Left lobe of liver (tissue), 2 donors: ENCODE measurements at places on chromosomes 5 and 9.
A peak's percentile ranks its signal among the peaks of the same experiment; 100 is the strongest.

GRCh38 chr5:40831346-40832210 lies 3.4 kb downstream of the RPL37 start:
- DNase-seq, result no peak

- DNase-seq, result no peak
Observed at GRCh38 chr9:94664801-94665200, 25.5 kb upstream of the FBP1 start.

DNA sequence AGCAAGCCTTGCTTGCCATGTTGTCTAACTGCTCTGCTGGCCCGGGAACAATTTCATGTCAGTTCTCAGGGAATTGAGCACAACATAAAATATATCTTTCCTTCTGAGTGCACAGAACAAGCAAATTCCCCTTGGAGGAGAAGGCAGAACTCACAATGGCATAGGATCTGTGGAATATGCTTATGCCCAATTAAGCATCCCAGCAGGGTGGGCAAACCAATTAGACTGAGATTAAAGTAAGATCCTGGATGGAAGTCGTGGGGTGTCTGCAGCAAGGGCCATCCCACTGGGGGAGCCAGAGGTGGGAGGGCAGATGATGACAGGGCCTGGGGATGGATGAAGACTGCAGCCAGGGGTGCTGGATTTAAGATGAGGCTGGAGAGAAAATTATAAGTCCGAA lies 114.1 kb downstream of the BRINP1 start:
- no peak for DNase-seq

DNA sequence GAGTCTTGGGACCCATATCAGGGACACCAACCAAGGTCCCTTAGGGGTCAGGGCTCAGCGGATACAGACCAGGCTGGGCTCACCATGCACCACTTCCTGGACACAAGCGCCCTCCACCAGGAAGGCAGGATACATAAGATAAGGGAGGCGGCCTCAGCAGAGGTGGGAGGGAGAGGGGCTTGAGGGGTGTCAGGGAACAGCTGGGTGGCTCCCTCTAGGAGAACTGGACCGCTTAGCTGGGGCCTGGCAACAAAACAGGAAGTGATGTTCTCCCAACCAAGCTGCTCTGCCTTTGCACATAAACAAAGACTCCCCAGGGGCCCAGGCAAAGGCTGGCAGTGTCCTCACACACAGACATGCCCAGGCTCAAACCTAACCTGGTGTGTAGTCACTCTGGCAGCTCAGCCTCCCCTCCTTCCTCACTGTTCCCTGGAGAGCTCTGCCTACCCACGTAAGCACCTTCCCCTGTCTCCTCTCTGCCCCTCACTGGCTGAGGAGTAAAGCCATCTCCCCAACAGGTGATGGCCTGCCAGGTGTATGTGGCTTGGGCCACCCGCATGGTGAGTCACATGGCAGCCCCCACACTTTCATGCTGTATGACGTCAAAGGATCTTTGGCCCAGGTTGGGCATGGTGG lies 5.8 kb upstream of the BICD2 start:
- DNase-seq, result no peak

GRCh38 chr9:19408316-19408692 lies 505 bp upstream of the ACER2 start:
- DNase-seq, result no peak

GRCh38 chr9:88388886-88389605 lies 802 bp downstream of the SPIN1 start:
- DNase-seq, result peak; percentile 64

GRCh38 chr5:131984956-131985665 lies 26.3 kb downstream of the ACSL6 start:
- DNase-seq, result no peak

- DNase-seq, result no peak
Observed at GRCh38 chr5:181283347-181283746, 22.4 kb upstream of the TRIM52 start.

- no peak for DNase-seq
Observed at GRCh38 chr9:38127271-38127839, 58.3 kb upstream of the SHB start.

- DNase-seq, result no peak
Observed at GRCh38 chr9:77438653-77439052, 209.5 kb downstream of the GNA14 start.

DNA sequence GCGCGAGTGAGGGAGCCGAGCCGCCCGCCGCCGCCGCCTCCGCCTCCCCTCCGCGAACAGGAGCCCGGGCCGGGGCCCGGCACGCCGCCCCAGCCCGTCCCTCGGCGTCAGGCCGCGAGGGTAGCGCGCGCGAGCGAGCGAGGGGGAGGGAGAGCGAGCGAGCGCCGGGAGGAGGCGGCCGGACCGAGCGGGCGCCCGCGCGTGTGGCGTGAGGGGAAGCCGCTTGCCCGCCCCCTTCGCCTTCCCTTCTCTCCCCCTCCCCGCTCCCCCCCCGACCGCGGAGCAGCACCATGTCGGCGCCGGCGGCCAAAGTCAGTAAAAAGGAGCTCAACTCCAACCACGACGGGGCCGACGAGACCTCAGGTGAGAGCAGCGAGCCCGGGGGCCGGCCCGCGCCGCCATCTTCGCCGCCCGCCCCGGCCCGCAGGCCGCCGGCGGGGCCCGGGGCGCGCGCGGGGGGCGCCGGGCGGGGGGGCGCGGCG lies 312 bp downstream of the SET start:
- no peak for DNase-seq

GRCh38 chr5:169301986-169302385 lies 1.0 kb upstream of the SLIT3 start:
- no peak for DNase-seq

DNA sequence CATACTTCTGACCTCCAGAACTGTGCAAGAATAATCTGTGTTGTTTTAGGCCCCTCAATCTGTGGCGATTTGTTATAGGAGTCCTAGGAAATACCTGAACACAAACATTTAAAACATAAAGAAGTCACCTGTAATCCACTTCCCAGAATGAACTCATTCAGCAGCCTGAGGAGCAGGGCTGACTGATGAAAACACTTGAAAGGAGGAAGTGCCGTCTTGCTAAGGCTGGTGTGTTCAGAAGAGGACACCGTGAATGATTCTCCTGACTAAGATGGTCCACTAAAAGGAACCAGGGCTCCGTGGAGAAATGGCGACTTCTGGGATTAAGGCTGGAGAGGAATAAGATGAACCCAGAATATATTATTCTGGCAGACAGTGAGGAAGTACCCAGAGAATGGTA lies 18.7 kb upstream of the MARCHF6 start:
- no peak for DNase-seq
